ENCODE measurements at places on chromosomes 11 and 22.

GRCh38 chr11:95444309-95445241, 213.6 kb upstream of the SESN3 start:
- no peak for DNase-seq

DNA sequence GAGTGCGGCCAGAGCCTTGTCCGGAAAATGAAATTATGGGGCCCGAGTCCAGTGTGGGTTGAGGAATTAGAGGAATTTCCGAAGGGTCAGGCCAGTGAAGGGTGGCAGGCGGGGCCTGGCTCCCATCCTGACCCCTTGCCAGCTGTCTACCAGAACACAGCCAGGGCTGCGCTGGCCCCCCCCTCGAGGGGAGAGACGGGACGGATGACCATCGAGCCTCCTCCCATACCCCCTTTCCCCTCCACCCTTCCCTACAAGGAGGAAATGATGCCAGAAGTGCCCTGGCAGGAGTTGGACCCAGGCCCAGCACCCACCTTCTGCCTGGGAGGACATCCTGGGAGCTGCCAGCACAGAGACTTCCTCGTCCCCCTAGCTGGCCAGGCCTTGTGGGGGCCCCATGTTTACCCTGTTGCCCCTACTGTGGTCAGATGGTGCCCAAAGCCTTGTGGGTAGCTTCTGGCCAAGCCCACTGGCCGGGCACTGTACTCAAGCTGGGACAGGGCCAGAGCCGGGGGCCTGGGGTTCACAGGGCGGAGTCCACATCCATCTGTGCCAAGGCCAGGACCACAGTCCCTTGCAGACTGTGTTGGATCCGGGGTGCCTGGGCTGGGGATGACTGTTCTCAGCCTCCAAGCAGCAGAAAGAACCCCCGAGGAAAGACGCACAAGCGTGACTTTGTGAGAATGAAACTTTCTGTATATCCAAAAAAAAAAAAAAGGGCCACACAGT, 20.8 kb downstream of the ARVCF start:
- no peak for DNase-seq

DNA sequence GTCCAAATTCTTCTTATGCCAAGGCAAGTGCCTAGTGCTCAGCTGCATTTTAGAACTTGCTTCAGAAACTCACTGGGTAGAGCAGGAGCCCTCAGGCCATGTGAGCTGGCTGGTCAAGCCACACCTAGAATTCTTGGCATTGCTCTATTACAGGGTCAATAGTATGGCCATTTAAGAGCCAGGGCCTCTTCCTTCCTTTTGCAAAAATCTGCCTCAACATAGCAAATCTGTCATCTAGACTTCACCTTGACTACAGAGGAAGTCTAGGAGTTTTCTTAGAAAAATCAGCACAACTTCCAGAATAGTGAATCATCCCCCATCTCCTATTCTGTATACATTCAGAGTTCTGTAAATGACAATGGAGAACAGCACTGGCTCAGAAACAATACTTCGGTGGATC, 112.0 kb upstream of the TTC12 start:
- DNase-seq, result no peak

DNA sequence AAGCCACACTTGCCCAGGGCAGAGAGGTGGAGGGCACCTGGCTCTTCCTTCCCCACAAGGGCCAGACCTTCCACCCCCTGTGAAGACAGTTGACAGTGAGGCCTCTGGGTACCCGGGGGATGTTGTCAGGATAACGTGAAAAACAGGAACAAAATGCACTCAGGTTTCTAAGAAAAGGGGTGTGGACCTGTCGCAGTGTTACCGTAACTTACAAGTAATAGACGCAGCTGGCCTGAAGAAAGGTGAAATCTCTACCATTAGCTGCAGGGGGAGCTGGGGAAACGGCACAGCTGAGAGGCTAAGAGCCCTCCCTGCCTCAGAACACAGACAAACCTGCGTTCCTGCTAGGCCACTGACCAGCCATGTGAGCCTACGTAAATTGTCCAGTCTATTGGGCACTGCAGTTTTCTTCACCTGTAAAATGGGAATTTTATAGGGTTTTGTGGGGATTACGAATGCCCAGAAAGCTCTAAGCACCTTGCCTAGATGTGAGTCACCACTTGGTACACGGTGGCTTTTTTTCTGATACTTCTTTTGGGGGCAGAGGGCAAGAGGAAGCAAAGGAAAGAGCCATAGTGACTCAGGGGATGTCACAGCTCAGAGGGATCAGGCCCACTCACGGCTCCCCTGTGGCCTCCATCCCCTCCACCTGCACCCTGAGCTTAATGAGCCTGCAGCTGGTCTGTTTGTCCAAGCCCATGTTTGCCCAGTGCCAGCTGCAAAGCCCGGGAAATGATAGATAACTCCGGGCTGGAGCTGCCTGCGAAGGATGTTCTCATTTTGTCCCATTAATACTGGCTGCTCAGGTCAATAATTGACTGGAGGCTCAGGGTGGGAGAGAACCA, 18.4 kb upstream of the CABP7 start:
- no peak for DNase-seq

- no peak for DNase-seq
Measured at GRCh38 chr22:19052941-19053541, 69.2 kb downstream of the DGCR2 start.

DNA sequence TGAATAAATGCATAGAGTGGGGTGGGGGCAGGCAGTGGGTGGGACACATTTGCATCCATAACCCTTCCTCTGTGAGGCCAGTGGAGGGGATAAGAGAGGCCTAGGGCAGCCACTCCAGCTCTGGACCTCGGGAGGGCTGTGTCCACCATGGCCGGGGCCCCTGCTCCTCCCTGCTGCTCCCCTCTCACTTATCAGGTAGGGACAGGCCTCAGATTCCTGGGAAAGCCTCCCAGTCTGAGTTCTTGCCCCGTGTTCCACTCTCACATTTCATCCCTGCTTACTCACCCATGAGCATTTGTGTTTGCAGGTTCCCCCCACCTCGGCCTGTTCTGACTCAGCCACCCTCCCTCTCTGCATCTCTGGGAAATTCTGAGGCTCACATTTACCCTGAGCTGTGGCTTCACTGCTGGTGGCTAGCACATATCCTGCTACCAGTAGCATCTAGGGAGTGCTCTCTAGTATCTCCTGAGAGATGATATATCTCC, 128.7 kb upstream of the TOP3B start:
- no peak for DNase-seq

- no peak for DNase-seq
Measured at GRCh38 chr11:36722421-36722820, 124.4 kb upstream of the RAG2 start.

DNA sequence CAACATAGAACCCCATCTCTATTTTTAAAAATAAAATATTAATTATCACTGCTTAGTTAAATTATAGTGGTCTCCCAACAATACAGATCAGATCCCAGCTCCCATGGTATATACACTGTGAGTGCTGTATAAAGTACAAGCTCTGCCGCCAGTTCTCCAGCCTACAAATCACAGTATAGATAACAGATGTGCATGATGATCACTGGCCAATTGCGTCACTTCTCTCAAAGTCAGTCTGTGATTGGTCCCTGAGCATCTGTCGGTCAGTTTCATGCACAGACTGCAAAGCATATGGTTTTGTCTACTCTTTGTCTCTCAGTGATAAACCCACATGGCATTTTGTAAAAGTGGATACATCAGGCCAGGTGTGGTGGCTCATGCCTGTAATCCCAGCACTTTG, 15.7 kb downstream of the PPARA start:
- DNase-seq, result no peak

- no peak for DNase-seq
Measured at GRCh38 chr11:105573091-105573490, 36.8 kb upstream of the GRIA4 start.

DNA sequence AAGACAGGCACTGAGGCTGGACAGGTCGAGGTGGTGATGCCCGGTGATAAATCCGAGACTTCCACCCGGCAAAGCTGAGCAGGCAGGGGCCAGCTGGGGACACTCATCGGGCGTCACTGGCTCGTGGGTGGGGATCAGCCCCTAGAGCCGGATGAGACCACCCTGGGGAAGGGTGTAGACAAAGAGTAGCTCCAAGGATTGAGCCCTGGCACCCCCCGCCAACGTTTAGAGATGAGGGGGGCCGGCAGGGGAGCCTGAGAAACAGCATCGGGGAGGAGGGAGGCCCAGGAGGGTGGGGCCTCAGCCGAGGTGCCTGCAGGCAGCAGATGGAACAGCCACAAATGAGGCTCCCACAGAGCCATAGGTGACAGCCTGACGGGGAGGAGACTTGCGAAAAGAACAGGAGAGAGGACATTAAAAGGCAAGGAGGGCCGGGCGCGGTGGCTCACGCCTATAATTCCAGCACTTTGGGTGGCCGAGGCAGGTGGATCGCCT, 27.4 kb upstream of the CBX7 start:
- DNase-seq, result no peak

GRCh38 chr22:50189184-50189848, 3.6 kb downstream of the TRABD start:
- DNase-seq, result no peak

- no peak for DNase-seq
Measured at GRCh38 chr22:48975316-48975741, 852.3 kb downstream of the BRD1 start.

- DNase-seq, result no peak
Measured at GRCh38 chr11:77301510-77301909, at the start of gene GDPD4. Gene GDPD4, minus strand, starts transcription at chr11:77301686. Its CDS starts 16,549 bp downstream, at chr11:77285137.

- no peak for DNase-seq
Measured at GRCh38 chr11:119724956-119725355, 4.0 kb downstream of the NECTIN1 start.

GRCh38 chr11:79623375-79623774, 182.5 kb upstream of the TENM4 start:
- no peak for DNase-seq

DNA sequence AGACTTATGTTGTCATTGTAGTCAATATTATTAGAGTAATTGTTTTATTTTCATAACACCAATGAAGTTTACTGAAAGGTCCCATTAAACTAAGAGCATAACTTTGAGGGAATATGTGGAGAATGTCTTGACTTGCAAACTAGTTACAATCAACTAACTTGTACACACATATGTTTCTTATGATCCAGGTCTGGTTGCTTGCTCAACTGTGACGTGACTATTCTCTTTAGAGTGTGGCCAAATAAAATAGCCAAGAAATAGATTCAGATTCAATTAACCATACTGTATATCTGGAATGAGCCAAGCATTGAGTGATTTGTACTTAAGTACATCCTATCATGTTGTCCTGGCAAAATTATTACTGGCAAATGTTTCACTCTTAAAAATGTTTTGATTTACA, 101.7 kb downstream of the METTL15 start:
- DNase-seq, result no peak

DNA sequence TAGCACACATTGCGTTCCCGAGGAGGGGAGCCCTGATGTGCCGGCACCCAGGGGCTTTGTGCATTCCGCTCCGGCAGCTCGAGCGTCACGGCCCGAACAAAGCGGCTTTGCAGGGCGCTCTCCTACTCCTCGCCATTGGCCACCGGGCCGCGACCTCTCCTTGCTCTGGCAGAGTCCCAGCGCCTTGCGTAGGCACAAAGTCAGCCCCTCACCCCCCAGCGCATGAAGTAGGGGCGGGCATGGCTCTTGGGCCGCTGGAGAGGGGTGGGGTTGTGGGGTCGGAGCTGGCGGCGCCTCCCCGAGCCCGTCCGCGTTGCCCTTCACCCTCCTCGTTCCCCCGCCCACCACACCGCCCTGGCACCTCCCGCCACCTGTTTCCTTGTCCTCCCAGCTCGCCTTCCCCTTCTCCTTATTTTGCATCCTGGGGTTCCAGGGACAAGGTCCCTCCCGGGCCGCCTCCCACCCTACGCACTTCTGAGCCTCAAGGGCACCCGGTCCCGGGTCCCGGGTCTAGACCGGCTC, 753 bp upstream of the PPARA start:
- peak; percentile 72 for DNase-seq

GRCh38 chr11:76773921-76774361, 9.2 kb upstream of the TSKU start:
- no peak for DNase-seq

DNA sequence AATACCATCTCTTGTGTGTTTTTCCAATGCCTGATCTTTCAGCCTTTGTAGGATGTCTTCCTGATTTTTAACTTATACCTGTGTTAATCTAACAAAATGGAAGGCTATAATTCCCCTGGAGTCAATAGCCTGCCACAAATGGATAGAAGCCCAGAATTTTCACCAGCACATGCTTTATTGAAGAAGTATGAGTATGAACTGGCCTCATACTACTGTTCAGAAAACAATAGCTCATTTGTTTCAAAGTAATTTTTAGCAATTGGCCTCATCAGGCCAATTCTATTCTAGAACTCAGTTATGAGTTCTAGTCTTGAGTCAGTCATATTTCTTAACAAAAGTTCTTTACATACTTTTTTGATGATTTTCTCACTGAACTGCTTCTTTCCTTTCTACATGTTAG, 40.6 kb upstream of the SLC37A2 start:
- DNase-seq, result no peak

DNA sequence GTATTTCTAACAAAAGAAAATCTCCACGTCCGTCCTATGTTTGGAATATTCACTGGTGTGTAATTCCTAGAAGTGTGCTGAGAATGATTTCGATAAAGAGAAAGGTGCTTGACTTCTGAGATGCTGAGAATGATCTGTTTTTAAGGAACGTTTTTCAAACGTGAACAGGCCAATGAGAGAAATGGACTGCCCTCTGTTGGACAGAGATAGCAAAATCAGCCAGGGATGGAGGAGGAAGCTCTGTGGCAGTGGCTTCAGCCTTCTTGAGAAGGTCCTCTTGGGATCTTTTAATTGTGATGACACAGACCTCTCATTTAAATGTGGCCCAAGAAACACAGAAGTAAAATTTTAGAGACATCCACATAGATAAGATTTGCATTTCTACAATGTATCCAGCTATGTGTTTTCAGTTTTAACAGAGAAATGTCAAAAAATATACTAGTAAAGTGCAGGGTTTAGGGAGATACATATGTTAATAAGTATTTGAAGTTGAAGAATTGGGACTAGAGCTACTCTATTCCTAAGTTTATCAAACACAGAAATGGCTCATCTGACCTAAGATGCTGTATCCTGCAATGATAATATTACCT, 84.0 kb upstream of the RCN1 start:
- no peak for DNase-seq

- no peak for DNase-seq
Measured at GRCh38 chr22:20748731-20749428, 25.0 kb upstream of the SERPIND1 start.

- no peak for DNase-seq
Measured at GRCh38 chr11:118524757-118525470, 2.4 kb upstream of the TTC36 start.

DNA sequence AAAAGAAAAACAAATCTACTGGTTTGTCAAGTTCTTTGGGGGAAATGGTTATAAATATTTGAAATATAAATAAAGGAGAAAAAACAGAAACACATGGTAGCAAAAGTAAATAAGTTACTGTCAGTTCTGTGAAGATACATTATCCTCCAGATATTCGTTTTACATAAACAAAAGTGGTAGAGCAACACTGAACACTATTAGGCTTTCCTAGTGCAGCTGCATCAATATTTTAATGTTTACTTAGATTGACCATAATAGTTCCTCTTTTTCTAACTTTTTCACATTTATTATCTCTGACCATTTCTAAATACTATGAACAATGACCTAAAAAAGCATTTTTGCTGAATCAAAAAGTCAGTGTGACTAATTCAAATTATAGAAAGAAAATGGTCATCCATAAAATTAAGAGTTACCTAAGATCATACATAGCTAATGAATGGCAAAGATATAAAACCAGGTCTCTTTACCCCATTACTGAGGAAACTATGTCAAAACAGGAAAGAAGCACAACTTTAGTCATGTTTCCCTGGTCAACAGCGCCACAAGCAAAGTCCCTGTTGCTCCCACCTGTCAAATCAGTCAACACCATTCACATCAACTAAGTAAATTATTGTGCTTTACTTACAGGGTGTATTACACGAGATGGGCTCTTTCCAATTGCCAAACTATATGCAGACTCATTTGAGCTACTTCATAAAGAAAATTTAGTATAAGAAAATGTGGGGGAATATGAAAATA, 38.5 kb downstream of the SBF2 start:
- DNase-seq, result no peak

GRCh38 chr22:26891429-26891828, 234.0 kb downstream of the MIAT start:
- DNase-seq, result peak; percentile 36

Data from ecto neural progenitor cell (in vitro differentiated cells).